SK-MEL-5 (cell line): ENCODE measurements at places on chromosomes 6 and 20.

- no peak for DNase-seq
Observed at GRCh38 chr6:148431840-148432239, 89.2 kb downstream of the SASH1 start.

- DNase-seq = no peak
Observed at GRCh38 chr6:63014290-63014689, 197.0 kb upstream of the FKBP1C start.

- no peak for DNase-seq
Observed at GRCh38 chr20:45368221-45368980, 5.4 kb downstream of the SYS1 start.

GRCh38 chr6:72621291-72622093 is at the start of gene KCNQ5:
Gene KCNQ5 (plus strand): TSS chr6:72622064.
- no peak for DNase-seq

GRCh38 chr6:83430611-83431544 is at the start of gene ME1:
Gene ME1 (minus strand): TSS chr6:83431051. CDS start chr6:83430954, 97 bp downstream.
- DNase-seq = peak; percentile 39

- no peak for DNase-seq
Observed at GRCh38 chr6:18506382-18507017, 119.3 kb downstream of the RNF144B start.

DNA sequence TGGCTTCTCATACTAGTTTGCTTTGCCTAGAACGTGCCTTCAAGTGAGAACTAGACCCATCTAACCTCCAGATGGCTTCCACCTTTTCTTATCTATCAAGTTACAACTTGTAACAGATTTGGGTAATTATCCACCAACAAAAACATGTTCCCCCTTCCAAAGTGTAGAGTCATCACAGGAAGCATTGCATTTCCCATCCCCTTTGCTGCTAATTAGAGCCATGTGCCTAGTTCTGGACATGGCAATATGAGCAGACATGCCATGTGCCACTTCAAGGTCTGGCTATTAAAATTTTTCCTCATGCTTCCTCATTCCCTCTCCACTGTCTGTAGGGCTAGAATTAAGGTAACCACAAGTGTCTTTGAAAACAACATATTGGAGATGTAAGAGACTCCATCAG is 814.4 kb downstream of the TENT5A start:
- no peak for DNase-seq

DNA sequence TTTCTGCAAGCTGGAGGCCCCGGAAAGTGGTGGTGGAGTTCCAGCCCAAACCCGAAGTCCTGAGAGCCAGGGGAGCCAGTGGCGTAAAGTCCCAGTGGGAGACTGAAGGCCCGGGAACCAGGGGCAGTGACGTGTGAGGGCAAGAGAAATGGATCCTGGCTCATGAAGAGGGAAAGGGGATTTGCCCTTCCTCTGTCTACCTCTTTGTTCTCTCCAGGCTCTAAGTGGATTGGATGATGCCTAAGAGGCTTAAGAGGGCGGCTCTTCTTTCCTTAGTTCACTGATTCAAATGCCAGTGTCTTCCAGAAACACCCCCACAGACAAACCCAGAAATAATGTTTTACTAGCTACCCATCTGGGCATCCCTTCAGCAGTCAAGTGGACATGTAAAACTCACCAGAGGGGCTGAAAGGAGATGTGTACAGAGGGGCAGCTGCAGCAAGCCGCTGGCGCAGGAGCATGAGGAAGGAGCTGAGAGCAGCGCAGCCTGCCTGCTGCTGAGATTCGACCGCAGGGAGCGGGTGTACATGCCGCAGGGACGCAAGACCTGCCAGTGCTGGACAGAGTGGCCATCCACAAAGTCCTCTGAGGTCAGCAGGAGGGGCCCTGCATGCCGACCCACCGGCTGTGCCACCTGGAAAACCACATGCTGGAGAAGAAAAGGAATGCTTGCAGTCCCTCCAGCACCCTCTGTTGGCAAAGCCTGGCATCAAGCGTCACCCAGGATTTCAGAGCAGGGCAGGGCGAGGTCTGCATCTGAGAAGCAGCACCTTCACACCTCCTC is 29.5 kb downstream of the CDYL start:
- peak; percentile 71 for DNase-seq

- peak; percentile 40 for DNase-seq
Observed at GRCh38 chr20:36969478-36970186, 18.1 kb upstream of the SAMHD1 start.

DNA sequence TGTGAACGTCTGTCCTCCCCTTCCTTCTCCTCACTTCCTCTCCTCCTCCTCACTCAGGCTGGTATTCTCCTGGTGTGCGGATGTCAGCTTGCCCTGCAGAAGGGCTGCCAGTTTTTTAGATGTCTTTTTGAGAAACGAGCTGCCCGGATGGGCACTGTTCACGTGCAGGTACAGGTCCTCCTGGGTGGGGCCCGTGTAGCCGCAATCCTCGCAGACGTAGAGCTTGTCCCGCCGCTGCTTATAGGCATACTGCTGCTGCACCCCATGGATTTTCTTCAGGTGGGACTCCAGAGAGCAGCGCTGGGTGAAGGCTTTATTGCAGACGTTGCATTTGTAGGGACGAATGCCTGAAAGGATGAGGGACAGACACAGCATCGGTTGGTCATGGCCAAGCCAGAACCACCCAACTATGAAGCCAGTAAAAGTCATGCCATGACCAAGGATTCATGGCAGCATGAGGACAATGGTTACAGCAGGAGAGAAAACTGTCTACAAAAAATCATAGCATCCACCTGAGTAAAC is 33.0 kb downstream of the OVOL2 start:
- no peak for DNase-seq

DNA sequence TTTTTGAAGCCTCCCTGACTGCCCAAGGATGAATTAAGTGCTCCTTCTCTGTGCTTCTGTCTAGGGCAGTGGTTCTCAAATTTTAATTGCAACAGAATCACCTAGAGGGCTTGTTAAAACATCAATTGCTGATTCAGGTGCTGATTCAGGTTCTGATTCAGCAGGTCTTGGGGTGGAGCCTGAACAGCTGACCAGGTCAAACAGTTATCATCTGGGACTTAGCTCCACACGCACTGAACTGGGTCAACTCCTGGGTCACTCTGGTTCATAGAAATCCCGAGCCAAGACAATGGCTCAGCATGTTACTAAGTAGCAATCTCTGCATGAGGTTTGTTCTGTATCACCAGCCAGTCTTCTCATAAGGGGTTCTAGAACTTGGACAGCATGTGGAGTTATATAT is 192.3 kb downstream of the GJA1 start:
- no peak for DNase-seq

- no peak for DNase-seq
Observed at GRCh38 chr6:131640100-131640499, 3.0 kb downstream of the ENPP3 start.

GRCh38 chr6:17470938-17471327 is 77.5 kb downstream of the CAP2 start:
- DNase-seq = no peak

GRCh38 chr6:87827346-87827745 is 125.3 kb upstream of the AKIRIN2 start:
- DNase-seq = no peak

- peak; percentile 72 for DNase-seq
Observed at GRCh38 chr6:93139408-93140081, 279.8 kb downstream of the EPHA7 start.

- no peak for DNase-seq
Observed at GRCh38 chr20:62305765-62306413, 3.1 kb downstream of the ADRM1 start.

DNA sequence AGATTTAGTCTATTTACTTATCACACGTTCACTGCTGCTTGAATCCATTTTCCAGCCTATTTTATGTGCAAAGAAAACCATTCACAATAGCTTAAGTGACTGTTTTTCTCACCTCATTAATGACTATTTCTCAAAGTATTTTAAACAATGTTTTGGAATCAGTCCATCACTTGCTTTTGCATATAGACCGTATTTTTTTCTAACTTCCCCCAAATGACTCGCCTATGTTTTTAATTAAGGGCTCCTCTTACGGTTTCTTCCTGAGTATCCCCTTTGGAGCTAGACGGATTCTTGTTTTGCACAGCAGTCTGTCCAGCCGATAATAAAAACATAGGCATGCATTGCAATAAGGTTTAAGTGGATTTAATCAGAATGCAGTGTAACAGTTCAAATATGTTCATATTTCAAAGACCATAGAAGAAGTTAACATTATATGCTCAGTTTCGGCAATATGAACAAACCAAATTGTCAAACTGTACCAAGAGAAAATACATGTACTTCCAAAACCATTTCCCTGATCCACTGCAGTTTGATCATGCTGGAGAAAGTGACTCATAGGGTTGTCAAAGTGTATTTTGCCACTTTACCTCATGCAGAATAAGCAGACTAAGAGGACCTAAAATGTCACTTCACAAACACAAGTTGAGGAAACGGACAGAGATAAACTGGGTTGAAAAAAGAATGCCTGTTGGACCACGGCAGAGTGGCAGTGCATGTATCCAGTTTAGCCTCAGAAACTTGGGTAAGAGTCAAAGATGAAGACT is 66.4 kb downstream of the HMGN3 start:
- no peak for DNase-seq

GRCh38 chr20:61168605-61169004 is 83.5 kb upstream of the CDH4 start:
- no peak for DNase-seq

GRCh38 chr6:152355166-152355565 is 282.0 kb downstream of the SYNE1 start:
- no peak for DNase-seq

- peak; percentile 46 for DNase-seq
Observed at GRCh38 chr20:52747845-52748284, 224.3 kb upstream of the TSHZ2 start.

GRCh38 chr20:8227293-8227692 is 95.2 kb downstream of the PLCB1 start:
- DNase-seq = no peak

GRCh38 chr6:52574709-52575501 is 2.0 kb downstream of the TRAM2 start:
- no peak for DNase-seq

DNA sequence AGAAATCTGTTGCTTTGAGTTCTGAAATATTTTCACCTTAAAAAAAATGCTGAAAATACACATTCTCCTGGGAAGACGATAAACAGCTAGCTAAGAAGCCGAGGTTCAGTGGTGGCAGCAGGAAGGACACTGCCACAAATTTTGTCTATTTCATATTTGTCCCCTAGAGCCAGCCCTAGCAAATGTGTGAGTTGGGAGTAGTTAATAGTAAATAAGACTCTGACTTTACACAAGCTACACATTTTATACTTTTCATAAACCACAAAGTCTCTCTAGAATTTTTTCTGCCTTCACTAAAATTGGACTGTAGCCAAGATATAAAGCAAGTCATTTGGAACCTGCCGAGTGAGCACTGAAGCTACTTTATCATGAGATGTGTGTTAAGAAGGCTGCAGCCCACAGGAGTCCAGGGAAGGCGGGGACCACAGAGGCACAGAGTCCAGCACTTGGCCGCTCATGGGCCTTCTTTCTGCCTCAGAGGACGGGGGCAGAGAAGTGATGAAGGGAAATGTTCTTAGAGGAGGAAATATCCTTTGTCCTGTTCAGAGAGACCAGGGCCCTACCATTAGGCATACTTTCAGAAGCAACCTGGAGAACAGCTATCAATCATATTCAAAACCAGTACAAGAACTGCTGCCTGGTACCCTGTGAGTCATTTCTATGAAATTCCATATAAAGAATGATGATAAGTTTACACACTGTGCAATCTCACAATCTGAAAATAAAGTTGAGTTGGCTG is 241.7 kb upstream of the TAB2 start:
- DNase-seq = no peak

DNA sequence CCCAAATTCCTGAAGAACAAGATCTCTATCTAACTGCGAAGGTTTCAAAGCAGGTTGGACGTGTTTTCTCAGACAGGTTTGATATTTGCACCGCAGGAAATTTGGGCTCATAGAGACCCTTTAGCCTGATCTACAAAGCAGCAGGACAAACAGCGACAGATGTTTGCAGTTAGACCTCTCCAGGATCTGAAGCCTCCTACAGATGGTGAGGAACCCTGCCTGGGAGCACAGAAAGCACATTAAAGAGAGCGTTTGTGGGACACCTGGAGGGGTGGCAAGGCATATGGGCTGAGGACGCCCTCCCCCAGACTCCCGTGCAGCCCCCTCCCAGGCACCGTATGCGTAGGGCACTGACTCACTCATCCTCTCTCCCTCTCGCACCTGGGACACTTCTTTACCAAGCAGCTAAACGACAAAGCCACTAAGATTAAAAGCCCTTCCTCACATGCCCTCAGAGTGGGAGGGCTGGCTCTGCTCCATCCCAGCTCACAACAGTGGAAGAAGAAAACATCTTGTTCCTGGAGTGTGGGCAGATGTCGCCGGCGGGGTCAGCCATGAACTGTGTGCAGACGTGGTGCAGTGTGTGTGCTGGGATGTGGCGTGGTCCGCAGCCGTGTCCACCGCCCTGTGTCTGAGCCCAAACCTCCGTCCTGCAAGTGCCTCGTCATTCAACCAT is 249.7 kb upstream of the AFDN start:
- no peak for DNase-seq

- DNase-seq = no peak
Observed at GRCh38 chr6:100307561-100307960, 157.2 kb downstream of the SIM1 start.

DNA sequence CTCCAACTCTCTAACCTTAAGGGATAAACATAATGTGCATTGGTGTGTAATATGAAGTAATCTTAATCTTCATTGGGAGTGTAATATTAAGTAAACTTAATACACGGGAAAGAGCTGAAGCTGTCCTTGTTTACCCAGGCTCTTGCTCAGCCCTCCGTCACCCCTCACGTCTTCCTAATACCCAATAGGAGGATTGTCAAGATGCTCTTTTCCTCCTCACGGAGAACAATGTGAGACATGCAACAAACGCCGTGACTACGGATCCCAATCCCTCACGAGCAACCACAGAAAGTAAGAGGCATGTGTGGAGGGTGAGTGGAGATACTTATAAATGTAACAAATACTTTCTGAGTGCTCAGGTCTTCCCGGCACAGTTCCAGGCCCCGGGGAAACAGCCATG is 11.0 kb downstream of the KIF16B start:
- DNase-seq = no peak

DNA sequence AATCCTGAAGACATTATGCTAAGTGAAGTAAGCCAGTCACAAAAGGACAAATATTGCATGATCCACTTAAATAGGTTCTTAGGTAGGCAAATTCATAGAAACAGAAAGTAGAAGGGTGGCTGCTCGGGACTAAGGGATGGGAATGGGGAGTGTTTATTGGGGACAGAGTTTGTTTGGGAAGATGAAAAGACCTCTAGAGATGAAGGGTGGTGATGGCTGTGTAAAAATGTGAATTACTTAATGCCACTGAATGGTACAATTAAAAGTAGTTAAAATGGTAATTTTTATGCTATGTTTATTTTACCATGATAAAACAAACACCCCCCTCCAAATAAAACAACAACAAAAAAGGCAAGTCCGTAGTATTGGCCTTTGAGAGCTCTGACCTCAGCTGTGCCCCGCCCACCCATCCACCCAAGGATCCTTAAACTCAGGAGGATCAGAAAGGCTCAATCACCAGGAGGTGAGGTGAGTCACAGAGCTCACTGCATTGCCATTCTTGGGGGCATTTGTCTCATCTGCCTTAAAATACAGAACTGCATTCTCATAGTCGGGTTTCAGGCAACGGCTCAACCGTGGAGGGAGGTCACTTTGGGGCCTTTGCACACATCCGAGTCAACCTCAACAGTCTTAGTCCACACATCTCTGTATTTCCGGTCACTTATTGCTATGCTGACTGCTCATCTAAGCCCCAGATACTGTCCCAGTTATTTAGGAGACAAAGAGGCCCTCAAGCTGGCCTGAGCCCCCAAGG is 96.7 kb downstream of the SLC22A23 start:
- no peak for DNase-seq

- no peak for DNase-seq
Observed at GRCh38 chr20:2663364-2663886, 591 bp downstream of the IDH3B start.

GRCh38 chr6:143575440-143575839 is 63.9 kb upstream of the FUCA2 start:
- peak; percentile 80 for DNase-seq

GRCh38 chr20:9172851-9173250 is 104.0 kb downstream of the PLCB4 start:
- DNase-seq = peak; percentile 96
